ENCODE measurements at places on chromosomes 12 and 14. TPM values are rescaled to one million over a fixed set of nuclear protein-coding genes. Genes with fewer than 3 reads are reported as not detected.

BDKRB1 gene
- 0.35 TPM for total RNA-seq

DNA sequence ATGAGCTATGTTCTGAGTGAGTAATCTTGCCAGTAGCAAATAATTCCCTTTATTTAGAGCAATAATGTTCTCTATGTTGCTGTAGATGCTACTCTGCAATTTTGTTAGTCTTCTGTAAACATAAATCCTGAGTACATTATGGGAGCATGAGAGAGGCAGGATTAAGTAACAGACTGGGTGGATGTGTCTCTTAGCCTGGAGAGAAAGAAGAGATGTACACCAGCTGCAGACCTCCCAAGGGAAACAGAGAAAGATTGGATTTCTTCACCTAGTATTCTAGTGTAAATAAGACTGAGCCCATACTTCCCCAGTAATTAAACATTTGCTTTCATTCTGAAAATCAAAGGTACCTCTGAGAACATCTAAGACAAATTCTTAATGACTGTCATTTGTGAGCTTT lies 564.0 kb downstream of the TRHDE start:
- H3K36me3 ChIP-seq, result no peaks in the 10 kb centered on the region
- H3K27ac ChIP-seq, result no peak overlapping the region
- DNase-seq, result no peak
- no peak overlapping the region for H3K4me3 ChIP-seq
- H3K27me3 ChIP-seq, result no peaks in the 10 kb centered on the region

- peak overlapping the region; percentile 79 for H3K4me3 ChIP-seq
- DNase-seq, result no peak
- no peaks in the 10 kb centered on the region for H3K36me3 ChIP-seq
- H3K4me1 ChIP-seq, result peaks cover 40% of the 10 kb centered on the region
- H3K27me3 ChIP-seq, result peaks cover 6% of the 10 kb centered on the region
Measured at GRCh38 chr12:57085999-57086492, 2.9 kb upstream of the NAB2 start.

- H3K36me3 ChIP-seq, result no peaks in the 10 kb centered on the region
- no peak overlapping the region for H3K4me3 ChIP-seq
- no peak overlapping the region for H3K27ac ChIP-seq
- H3K4me1 ChIP-seq, result peaks cover 9% of the 10 kb centered on the region
- no peak for DNase-seq
Measured at GRCh38 chr14:89384023-89384422, 33.0 kb downstream of the FOXN3 start.

RIMKLB gene
- total RNA-seq, result 31.7 TPM

MAPK1IP1L gene
- 81.0 TPM for total RNA-seq

TTC6 gene
- 3.2 TPM for total RNA-seq

DNA sequence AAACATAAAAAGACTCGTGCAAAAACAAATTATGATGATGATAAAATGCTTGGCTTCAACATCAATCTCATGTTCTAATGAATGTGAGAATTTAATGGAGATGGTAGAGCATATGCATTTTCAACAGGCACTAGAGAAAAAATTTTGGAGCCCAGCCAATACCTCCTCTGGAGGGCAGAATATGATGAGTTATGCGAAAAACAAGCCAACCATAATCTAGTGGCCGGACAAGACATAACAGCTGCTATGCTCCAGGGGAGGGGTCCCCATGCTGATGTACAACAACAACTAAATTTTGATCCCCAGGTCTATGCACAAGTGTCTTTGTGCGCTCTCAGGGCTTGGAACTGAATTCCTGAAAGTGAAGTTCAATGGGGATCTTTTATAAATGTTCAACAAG lies 1197.5 kb downstream of the LRFN5 start:
- H3K27ac ChIP-seq, result no peak overlapping the region
- no peaks in the 10 kb centered on the region for H3K4me1 ChIP-seq
- H3K36me3 ChIP-seq, result no peaks in the 10 kb centered on the region
- no peak overlapping the region for H3K4me3 ChIP-seq
- no peak for DNase-seq
- no peaks in the 10 kb centered on the region for H3K27me3 ChIP-seq

PZP gene
- 1.4 TPM for total RNA-seq

- no peaks in the 10 kb centered on the region for H3K4me1 ChIP-seq
- DNase-seq, result no peak
- no peaks in the 10 kb centered on the region for H3K27me3 ChIP-seq
- H3K36me3 ChIP-seq, result no peaks in the 10 kb centered on the region
- no peak overlapping the region for H3K27ac ChIP-seq
Measured at GRCh38 chr14:50260511-50260910, 29.1 kb upstream of the SOS2 start.

SLC10A1 gene
- total RNA-seq, result not detected

DNA sequence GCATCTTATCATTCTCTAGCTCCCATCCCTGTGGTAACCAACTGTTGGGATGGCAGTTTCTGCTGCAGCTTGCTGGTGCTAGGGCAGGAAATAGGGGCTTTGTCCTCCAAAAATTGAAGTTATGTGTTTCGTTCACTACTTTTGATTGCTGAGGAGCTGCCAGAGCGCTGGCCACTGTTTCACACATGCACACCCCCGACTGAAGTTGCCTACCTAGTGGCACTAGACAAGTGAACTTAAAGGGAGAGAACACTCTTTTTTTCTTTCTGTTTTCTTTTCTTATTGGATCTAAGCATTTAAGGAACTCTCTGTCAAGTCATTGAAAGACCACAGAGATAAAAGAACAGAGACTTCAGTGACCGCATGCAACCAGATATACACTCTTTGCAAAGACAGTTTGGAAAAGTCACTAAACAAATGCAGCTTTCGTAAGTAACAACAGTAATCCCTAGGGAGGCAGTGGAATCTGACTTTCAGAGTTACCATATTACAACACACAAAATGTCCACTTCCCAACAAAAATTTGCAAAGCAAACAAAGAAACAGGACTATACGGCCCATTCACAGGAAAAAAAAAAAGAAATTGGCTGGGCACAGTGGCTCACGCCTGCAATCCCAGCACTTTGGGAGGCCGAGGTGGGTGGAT lies 12.0 kb downstream of the TFCP2 start:
- peaks cover 3% of the 10 kb centered on the region for H3K4me1 ChIP-seq
- no peak overlapping the region for H3K27ac ChIP-seq
- H3K36me3 ChIP-seq, result no peaks in the 10 kb centered on the region
- no peak for DNase-seq
- H3K4me3 ChIP-seq, result no peak overlapping the region

FGF23 gene
- not detected for total RNA-seq

DNA sequence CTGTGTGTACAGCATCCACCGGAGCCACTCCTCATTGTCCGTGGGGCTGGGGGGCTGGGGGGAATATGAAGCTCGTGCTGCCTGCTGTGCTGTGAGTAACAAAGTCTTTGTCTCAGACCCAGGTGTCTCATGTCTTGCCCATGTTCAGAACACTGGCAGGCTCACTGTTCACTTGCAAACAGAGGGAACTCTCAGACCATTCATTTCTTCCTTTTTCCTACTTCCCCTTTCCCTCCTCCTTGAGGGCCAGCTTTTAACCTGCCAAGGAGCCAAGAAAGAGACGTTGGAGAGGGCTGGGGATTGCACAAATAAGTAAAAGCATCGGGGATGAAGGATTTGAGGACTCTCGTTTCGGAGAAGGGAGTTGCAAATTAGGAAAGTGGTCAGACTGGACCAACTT lies 21.6 kb downstream of the GPR132 start:
- peaks cover 13% of the 10 kb centered on the region for H3K4me1 ChIP-seq
- peak; percentile 33 for DNase-seq
- H3K36me3 ChIP-seq, result peaks cover 12% of the 10 kb centered on the region
- H3K4me3 ChIP-seq, result no peak overlapping the region
- no peak overlapping the region for H3K27ac ChIP-seq
- no peaks in the 10 kb centered on the region for H3K27me3 ChIP-seq

DNA sequence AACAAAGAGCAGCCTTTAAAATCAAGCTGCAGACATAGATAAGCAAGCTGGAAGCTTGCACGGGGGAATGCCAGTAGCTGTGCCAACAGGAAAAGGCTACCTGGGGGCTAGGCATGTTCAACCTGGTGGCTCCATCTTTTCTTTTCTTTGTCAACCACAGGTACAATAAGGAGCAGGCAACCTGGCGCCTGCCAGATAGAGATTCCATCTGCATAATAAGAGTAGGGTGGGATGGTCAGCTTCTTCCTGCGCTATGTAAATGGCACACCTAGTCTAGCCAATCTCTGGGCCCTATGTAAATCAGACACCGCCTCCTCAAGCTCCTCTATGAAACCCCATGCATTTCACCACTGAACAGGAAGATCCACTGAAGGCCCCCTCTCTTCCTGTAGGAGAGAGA lies 87.4 kb upstream of the PKP2 start:
- no peak overlapping the region for H3K27ac ChIP-seq
- no peak overlapping the region for H3K4me3 ChIP-seq
- no peaks in the 10 kb centered on the region for H3K36me3 ChIP-seq
- peaks cover 20% of the 10 kb centered on the region for H3K27me3 ChIP-seq
- DNase-seq, result no peak

OTUB2 gene
- total RNA-seq, result 1.2 TPM

GRCh38 chr14:72738161-72738611 lies 155.7 kb downstream of the DPF3 start:
- H3K4me1 ChIP-seq, result no peaks in the 10 kb centered on the region
- H3K27ac ChIP-seq, result no peak overlapping the region
- no peak overlapping the region for H3K4me3 ChIP-seq
- no peaks in the 10 kb centered on the region for H3K36me3 ChIP-seq

- no peak overlapping the region for H3K4me3 ChIP-seq
- DNase-seq, result peak; percentile 56
- peaks cover 6% of the 10 kb centered on the region for H3K4me1 ChIP-seq
- H3K27ac ChIP-seq, result no peak overlapping the region
Measured at GRCh38 chr12:117155278-117156060, 34.8 kb downstream of the FBXO21 start.

DNA sequence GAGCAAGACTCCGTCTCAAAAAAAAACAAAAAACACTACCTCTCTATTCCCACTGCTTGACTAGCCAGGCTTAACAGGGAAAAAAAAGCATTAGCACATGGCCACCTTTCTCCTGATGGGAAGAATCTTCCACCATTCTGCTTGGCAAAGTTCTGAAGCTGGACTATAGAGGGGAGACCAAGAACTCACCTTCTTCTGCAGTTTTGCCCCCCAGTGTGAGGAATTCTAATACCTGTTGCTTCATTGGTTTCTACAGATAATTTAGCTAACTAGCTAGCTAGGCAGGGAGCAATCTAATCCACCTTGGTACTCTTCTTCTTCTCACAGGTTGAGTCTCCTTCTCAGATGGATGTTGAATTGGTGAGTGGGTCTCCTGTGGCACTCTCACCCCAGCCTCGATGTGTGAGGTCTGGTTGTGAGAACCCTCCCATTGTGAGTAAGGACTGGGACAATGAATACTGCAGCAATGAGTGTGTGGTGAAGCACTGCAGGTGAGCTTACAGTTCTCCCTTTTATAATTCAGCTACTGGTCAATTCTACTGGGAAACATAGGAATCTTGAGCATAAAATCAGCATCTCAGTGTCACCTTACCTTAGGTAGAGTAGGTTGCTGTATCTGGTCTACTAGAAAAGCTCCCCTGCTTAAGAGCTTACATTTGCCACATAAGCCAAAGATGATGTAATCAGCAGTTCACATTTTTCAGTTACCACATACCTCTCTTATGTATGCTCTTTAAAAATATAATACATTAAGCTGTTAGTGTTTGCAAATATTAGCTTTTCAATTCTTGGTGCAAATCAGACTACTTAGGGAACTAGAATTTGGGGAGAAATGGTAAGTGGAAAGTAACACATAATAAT lies 16.0 kb downstream of the METTL3 start:
- H3K36me3 ChIP-seq, result peaks cover 100% of the 10 kb centered on the region
- H3K27me3 ChIP-seq, result no peaks in the 10 kb centered on the region
- peak; percentile 40 for DNase-seq
- H3K27ac ChIP-seq, result peak overlapping the region; percentile 76
- H3K4me1 ChIP-seq, result no peaks in the 10 kb centered on the region

- no peak overlapping the region for H3K4me3 ChIP-seq
- no peak for DNase-seq
- peaks cover 11% of the 10 kb centered on the region for H3K4me1 ChIP-seq
- no peaks in the 10 kb centered on the region for H3K36me3 ChIP-seq
Measured at GRCh38 chr12:3160081-3160480, 82.9 kb downstream of the TSPAN9 start.

- no peak for DNase-seq
- no peaks in the 10 kb centered on the region for H3K36me3 ChIP-seq
- H3K27ac ChIP-seq, result no peak overlapping the region
- H3K4me3 ChIP-seq, result no peak overlapping the region
Measured at GRCh38 chr12:104010606-104011169, 39.3 kb downstream of the GLT8D2 start.

OR10AD1 gene
- not detected for total RNA-seq

DNA sequence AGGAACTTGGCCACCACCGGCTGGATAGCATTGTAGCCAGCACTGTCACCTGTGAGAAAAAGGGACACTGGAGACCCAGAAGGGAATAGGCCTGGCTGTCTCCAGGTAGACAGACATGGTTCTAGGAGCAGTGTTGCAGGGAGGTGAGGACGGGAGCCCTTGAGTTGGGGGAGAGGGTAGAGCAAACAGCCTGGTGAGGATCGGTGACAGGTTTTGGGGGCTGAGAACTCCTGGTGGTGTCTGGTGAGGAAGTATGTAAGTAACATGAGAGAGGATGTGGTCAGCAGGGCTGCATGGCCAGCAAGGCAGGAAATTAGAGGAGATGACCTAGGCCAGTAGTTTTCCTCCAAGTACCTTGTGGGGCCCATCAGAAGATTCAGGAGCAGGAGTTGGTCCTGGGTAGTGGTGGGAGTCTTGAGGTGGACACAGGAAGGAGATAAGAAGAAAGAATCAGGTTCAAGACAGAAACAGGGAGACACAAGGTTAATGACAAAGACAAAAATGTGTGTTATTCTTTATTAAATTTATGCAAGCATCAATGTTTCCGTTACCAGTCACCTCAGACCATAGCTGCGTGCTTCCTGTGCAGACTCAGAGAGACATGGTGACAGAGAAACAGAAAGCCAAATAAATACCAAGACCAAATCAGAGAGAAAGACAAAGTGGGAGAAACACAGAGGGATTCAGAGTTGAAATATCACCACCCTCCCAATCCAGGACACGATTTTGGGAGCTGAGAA lies at the start of gene ARHGAP9:
Gene ARHGAP9 (minus strand): TSS at position 491 of the 740 bp plus-strand sequence. CDS start 460 bp downstream, at position 31.
- H3K36me3 ChIP-seq, result no peaks in the 10 kb centered on the region
- H3K27me3 ChIP-seq, result peaks cover 22% of the 10 kb centered on the region
- peaks cover 58% of the 10 kb centered on the region for H3K4me1 ChIP-seq
- H3K27ac ChIP-seq, result peak within 1 kb of the TSS; percentile 71

CBX5 gene
- total RNA-seq, result 69.8 TPM

CLBA1 gene
- total RNA-seq, result 7.1 TPM

RFLNA gene
- total RNA-seq, result 2.0 TPM

SRSF9 gene
- total RNA-seq, result 120 TPM

BATF gene
- total RNA-seq, result 4.3 TPM
